NCI-H524 treated with DMSO at 0.1 percent for 48 hours (cell line): ENCODE measurements at places on chromosomes 1 and 21.

DNA sequence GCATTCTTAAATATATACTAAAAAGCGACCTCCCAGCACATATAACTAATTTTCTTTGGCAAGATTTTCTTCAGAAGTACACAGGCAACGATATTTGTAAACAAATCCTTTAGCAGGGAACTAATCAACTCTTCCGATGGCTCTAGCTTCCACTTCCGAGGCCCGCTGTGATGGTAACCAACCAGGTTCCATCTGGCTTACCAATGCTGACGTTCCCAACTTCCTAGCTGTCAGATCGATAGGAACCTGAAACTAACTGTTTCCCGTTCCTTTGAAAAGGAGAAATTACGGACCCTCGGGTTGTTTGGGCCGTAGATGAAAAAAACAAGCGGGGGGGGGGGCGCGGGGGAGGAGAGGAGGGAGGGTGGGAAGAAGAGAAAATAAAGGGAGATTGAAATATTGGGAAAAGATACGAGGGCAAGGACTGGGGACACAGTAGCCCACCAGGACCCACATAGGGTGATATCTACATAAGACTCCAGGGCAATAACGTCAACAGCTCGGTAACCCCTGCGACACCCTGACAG is 513 bp downstream of the GTF2B start:
- no peak for DNase-seq

DNA sequence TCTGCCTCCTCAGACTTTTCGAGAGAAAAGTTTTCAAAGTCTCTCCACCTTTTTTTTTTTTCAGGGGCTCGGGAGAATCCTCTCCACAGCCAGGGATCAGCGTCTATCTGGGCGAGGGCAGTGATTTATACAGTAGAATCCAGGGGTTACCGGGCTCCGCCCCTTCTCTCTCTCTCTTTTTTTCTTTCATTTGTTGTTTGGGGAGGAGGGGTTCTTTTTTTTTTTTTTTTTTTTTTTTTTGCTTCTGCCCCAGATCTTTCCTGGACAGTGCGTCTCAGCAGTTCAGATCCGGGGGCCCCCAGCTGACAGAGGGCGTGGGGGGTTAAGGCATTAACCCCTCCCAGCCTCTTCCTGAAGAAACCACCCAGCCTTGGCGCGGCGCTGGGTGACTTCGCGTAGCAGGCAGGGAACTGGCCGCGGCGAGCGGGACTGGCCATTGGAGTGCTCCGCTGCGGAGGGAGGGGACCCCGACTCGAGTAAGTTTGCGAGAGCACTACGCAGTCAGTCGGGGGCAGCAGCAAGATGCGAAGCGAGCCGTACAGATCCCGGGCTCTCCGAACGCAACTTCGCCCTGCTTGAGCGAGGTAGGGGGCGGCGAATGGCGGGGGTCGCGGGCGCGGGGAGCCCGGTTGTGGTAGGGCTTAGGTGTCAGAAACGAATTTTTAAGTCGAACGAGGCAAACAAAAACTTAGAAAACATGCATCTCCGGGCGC is at the start of gene S1PR1:
S1PR1 (plus strand) TSS at position 504 of the 713 bp plus-strand sequence. CDS start 1,966 bp downstream, outside the sequence.
- no peak for DNase-seq

- DNase-seq = no peak
Measured at GRCh38 chr1:156599811-156600210, 1.5 kb downstream of the GPATCH4 start.

DNA sequence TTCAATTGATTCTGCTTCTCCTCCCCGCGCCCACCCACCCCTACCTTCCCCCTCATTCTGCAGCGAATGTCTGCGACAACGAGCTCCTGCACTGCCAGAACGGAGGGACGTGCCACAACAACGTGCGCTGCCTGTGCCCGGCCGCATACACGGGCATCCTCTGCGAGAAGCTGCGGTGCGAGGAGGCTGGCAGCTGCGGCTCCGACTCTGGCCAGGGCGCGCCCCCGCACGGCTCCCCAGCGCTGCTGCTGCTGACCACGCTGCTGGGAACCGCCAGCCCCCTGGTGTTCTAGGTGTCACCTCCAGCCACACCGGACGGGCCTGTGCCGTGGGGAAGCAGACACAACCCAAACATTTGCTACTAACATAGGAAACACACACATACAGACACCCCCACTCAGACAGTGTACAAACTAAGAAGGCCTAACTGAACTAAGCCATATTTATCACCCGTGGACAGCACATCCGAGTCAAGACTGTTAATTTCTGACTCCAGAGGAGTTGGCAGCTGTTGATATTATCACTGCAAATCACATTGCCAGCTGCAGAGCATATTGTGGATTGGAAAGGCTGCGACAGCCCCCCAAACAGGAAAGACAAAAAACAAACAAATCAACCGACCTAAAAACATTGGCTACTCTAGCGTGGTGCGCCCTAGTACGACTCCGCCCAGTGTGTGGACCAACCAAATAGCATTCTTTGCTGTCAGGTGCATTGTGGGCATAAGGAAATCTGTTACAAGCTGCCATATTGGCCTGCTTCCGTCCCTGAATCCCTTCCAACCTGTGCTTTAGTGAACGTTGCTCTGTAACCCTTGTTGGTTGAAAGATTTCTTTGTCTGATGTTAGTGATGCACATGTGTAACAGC is 339.9 kb downstream of the NTNG1 start:
- DNase-seq = no peak

- no peak for DNase-seq
Measured at GRCh38 chr1:61089741-61090140, 7.4 kb downstream of the NFIA start.

GRCh38 chr1:63027176-63027575 is 243.2 kb downstream of the ATG4C start:
- DNase-seq = no peak

GRCh38 chr1:203462878-203463277 is 12.7 kb upstream of the PRELP start:
- no peak for DNase-seq

DNA sequence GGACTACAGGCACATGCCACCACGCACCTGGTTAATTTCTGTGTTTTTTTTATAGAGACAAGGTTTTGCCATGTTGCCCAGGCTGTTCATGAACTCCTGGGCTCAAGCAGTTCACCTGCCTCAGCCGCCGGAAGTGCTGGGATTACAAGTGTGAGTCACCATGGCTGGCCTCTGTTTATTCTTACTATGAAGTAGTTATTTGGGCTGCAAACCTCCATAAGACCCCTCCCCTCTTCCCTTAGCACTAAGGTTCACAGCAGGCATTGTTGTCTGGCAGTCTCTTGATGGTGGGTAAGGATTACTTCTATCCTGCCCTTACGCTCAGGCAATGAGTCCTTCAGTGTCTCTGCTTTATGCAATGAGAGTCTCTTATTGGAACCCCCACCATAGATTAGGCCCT is 51.8 kb downstream of the ANGPTL1 start:
- DNase-seq = no peak

- DNase-seq = no peak
Measured at GRCh38 chr21:37565530-37566223, 199.1 kb downstream of the DYRK1A start.

DNA sequence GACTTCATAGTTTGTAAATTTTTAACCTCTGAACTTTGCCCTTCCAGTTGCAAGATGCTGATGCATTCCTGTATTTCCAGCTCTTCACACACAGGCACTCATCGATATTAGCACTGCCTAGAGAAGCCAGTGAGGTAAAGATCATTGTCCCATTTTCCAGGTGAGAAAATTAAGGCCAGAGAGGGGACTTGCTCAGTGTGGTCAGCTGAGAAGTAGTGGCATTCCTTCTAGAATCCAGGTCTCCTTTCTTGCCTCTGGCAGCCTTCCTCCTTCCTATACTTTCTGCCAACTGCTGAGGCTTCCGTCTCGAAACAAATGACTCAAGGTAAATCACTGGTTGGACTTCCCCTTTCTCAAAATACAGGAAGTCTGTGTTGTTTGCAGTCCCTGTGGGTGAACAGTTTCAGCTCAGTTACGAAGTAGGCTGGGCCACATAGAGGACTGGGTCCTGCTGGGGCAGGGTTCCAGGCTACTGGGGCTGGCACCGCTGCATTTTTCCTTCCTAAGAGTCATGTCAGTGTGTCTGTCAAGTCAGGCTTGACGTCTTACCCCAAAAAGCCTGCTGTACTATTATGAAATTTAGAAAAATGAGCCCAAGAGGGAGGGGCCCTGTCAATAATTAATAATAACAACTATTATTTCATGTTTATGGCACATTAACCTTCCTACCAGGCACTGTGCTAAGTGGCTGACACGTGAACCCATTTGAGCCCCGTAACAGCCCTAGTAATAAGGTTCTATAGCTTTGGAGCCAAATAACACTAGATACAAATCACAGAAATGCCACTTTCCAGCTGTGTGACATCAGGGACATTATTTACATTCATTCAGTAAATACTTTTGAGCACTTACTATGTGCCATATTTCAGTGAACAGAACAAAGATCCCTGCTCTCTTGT is 16.6 kb upstream of the RNF19B start:
- no peak for DNase-seq

DNA sequence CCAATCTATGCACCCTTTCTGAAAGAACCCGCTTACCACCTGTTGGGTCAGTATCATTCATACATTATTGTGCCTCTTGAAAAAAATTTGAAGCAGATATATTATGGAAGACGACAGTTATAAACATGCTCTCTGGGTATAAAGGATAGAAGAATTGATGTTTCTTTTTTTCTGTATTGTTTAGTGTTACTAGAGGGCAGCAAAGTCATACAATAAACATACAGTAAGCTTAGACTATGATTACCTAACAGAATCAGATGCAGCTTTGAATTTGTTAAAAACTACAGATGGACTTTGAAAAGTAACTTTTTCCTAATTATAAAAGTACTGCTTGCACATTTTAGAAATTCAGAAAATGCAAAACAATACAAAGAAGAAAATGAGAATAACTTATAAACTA is 11.1 kb upstream of the PAXBP1 start:
- DNase-seq = no peak

DNA sequence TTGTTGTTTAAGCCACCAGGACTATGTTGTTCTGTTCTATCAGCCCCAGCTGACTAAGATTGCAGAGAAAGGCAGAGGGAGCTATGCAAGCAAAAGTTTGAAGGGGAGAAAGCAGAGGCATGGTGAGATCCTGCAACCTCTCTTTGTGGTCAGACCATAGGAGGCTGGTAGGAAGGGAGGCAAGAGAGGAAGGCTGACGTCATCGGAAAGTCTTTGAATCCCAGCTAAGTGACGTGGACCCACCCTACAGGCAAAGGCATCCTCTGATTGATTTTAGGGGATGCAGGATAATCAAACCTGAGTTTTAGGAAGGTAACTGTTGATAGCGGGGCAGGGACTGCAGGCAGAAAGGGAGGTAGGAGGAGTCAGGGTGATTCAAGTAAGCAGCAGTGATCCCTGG is 23.3 kb upstream of the TNNI1 start:
- DNase-seq = no peak

- no peak for DNase-seq
Measured at GRCh38 chr1:229087906-229088305, 183.0 kb upstream of the RAB4A start.

- DNase-seq = no peak
Measured at GRCh38 chr1:223852337-223852736, 6.6 kb upstream of the TP53BP2 start.

- no peak for DNase-seq
Measured at GRCh38 chr1:8267307-8267706, 50.6 kb upstream of the SLC45A1 start.

- no peak for DNase-seq
Measured at GRCh38 chr1:177471244-177471643, 300.5 kb downstream of the BRINP2 start.

- DNase-seq = no peak
Measured at GRCh38 chr1:85884372-85885035, 176.3 kb upstream of the ZNHIT6 start.

GRCh38 chr1:42937141-42937696 is 21.4 kb downstream of the SLC2A1 start:
- DNase-seq = no peak

- no peak for DNase-seq
Measured at GRCh38 chr1:86811142-86811924, 102.6 kb downstream of the SELENOF start.

- DNase-seq = no peak
Measured at GRCh38 chr1:54800041-54800898, 853 bp downstream of the TTC22 start.

DNA sequence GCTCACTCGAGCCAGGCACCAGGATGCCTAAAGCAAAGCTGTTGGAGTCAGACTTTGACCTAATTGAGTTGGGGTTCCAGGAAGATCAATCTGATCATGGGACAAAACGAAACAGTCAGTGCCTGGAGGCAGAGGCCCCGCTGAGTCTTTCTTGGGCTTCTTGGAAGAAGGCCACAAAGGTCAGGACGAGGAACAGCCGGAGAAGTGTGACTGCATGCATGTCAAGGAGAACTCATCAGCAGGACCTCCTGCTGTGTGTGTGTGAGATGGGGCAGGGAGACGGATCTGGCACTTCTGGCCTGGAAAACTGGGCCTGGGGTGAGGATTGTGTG is 190.8 kb downstream of the CAMTA1 start:
- no peak for DNase-seq

GRCh38 chr1:31624731-31625514 is 7.4 kb downstream of the HCRTR1 start:
- no peak for DNase-seq

DNA sequence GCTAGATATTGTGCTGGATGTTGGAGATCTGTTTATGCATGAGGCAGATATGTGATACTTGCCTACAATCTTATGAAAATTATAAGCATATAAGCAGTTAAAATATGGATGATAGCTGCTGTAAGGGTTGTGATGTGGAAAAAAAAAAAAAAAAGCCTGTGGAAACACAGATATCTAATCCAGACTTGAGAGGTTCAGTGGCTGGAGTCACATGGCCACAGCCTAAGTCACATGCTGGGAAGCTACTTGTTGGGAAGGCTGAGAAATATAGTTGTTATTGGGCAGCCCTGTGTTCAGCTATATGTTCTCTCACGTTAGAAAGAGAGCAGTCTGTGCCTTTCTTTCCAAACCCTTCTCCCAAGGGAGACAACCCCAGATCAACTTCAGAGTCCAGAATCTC is 15.1 kb downstream of the RAVER2 start:
- DNase-seq = no peak

GRCh38 chr1:3093898-3094626 is 25.1 kb downstream of the PRDM16 start:
- no peak for DNase-seq

DNA sequence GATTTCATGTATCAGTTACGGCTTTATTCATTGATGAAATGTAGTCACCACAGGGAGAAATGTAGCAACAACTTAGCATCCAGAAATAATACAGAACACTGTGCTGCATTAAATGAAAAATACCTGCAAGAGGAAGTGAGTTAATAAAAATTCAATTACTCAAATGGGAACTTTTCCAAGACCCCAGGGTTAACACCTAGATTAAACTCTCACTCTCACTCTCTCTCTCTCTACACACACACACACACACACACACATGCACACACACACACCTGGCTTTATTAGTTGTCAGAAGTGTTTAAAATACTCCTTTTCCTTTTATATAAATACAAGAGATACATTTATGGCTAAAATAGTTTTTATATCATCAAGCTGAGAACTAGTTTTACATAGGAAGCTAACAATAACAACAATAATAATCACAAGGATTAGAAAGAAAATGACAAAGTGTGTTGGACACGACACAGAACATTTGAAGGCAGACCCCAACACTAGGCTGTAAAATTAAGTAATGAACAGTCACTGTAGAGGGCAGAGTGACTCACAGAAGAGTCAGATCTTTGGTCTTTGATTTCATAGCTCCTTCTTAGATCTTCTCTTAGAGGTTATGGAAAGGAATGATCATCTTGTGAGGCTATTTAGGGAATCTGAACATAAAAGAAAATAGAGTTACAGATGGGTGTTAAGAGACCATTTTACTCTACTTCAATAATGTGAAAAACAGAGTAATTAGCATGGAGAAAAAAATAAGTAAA is 1266.0 kb upstream of the ADGRL2 start:
- DNase-seq = no peak
